Jurkat, Clone E6-1 (cell line): ENCODE measurements at places on chromosomes 4 and X.
A peak's percentile ranks its signal among the peaks of the same experiment; 100 is the strongest.

DNA sequence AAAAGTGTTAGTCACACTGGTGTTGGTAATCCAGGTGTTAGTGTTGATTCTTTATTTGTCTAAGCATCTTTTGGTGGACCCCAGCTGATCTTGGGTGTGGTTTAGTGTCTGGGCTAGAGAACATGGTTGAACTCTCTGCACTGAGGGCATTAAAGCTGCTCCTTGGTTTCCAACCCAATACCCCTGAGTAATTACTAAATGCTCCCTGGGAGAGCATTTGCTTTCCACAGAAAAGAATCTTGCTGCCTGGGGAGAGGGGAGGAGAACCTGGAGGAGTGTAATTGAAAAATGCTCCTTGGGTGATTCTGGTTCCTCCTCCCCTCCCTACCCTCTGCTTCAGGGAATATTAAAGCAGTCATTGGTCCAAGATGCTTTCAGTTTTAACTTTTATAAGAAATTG lies 3.1 kb downstream of the GUCY1B1 start:
- DNase-seq, result no peak

DNA sequence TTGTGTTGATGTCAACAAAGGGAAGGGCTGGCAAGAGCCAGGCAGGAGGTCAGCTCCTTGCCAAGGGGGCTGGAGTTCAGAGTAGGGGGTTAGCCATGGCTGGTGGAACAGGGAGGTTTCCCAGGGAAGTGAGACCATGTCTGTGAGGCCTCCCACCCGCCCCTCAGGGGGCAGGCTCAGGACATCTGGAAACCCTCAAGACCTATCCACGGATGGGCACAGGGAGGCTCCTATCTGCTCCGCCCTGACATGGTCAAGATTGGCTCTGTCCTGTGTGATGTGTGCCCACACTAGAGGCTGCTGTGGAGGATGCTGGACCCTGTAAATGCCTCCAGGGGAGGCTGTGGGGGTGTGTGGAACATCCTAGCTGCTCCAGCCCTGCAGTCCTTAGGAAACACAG lies 8.0 kb upstream of the TMEM185A start:
- no peak for DNase-seq

DNA sequence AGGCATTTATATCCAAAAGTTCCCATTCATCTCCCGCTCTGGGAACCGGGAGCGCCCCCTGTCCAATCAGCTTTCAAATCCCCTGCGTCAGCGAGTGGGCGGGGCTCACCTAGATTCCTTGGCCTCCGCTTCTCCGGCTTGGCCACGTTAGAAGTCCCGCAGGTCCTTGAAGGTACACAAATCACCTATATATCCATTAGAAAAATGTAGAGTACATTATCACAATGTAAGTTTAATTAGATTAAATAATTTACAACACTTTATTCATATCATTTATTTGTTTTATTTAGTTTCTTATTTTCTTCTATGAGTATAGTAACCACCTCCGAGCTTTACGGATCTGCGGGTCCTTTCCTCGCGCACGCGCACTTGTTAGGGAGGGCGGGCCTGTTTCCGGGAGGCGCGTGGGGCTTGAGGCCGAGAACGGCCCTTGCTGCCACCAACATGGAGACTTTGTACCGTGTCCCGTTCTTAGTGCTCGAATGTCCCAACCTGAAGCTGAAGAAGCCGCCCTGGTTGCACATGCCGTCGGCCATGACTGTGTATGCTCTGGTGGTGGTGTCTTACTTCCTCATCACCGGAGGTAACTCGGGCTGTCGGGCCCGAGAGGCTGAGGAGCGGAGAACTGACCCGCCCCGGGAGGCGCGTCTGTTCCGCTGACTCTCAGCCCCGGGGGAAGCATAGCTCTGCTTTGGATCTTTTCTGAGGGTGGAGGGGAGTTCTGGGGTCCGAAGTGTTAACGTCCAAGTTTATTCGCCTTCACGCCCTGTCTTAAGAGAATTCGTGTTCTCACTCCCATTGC lies at the start of gene OSTC:
TSS of gene OSTC (plus strand) at position 388 of the 802 bp plus-strand sequence. CDS start at position 445, 57 bp downstream.
- DNase-seq, result peak; percentile 92

DNA sequence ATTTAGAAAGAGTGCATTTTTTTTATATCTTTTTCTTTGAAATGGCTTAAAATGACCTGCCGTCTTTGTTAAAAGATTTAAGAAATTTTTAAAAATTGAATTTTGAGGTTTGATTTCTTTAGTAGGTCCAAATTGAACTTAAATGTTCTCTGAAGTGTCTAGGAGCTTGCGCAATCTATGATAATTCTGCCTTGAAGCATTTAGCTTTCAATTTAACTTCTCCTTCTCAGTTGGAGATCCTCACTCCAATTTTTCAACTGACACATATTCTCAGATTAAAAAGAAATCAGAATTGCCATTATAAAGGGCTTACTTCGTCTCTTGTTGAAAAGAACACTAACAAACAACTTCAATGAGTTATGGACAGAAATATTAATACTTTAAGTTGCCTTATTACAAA lies 273.5 kb downstream of the TMA16 start:
- DNase-seq, result no peak

GRCh38 chr4:7636240-7636508 lies 201.4 kb upstream of the PSAPL1 start:
- DNase-seq, result no peak

DNA sequence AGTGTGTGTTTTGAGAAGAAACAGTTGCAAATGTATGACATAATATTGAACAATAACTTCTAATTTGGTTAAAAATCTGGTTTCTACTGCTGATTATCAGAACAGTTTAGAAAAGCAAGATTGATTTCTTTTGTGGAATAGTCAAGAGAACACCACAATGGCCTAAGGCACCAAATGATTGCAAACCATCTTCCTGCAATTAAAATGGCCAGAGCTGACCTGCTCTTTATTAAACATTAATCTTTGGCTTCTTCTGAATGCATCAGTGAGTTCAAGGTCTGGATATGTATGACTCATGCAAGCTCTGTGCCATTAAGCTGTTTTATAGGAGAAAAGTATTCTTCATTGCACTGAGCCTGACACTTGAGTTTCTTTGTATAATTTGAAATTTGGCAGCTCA lies 107.8 kb upstream of the PDHA2 start:
- DNase-seq, result no peak
